ENCODE measurements at places on chromosomes 11 and 22.

GRCh38 chr11:35141071-35141470 lies 2.1 kb downstream of the CD44 start:
- no peak for DNase-seq

DNA sequence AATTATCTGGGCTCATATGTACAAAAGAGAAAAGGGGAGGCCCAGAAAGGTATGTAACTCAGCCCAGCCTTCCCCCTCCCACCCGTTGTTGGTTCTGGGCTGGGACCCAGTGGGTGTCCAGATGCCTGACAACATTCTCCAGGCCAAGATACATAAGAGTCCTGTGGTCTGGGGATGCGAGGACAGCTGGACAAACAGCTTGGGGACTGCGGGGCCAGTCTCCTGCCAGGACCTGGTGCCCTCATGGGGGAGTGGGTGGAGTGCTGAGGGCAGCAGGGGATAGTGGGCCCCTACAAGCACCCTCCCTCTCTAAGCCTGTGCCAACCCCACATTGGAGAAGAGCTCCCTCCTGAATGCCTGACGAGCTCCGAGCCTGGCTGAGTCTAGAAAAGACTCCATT lies 3.5 kb upstream of the SLC22A6 start:
- DNase-seq, result no peak

DNA sequence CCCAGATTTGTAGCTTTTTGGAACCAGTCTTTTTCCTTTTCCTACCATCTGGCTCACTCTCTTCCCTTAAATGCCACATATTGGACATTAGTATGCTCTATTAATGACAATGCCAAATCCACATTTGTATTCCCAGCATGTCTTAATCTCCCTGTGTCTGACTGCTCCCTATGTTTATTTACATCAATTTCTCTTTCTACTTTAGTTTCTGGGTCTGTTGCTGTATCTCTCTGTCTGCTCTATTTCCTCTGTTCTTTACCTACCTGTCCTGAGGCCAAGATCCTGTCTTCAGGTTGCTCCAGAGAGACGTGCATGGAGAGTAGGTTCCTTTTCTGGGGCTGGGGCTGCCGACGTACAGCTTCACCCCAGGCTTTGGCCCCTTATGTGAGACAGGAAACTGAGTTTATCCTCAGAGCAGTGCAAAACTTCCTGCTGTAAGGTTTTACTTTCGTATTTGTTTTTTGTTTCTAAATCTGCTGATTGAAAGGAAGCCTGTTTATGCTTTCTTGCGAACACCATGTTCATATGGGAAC lies 25.6 kb downstream of the OR2AG2 start:
- DNase-seq, result peak; percentile 15

GRCh38 chr22:47629791-47630655 lies 867.6 kb downstream of the TBC1D22A start:
- no peak for DNase-seq

DNA sequence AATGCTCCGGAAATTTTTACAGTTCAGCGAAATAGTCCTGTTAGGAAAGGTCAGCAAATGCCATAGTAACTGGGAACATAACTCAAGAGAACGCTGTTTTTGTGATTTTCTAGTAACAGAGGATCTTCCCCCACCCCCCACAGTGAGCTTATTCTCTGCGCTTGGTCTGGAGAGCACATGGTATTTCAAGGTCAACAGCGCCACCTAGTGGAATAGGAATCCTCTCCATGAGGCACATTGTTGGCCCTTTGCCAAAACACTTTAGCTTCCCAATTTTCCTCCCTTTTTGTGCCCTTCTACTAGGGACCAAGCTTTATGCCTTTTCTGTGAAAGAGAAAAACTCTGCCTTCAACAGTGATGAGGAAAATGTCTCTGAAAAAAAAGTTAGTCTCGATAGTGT lies 13.2 kb upstream of the OR4C12 start:
- no peak for DNase-seq

DNA sequence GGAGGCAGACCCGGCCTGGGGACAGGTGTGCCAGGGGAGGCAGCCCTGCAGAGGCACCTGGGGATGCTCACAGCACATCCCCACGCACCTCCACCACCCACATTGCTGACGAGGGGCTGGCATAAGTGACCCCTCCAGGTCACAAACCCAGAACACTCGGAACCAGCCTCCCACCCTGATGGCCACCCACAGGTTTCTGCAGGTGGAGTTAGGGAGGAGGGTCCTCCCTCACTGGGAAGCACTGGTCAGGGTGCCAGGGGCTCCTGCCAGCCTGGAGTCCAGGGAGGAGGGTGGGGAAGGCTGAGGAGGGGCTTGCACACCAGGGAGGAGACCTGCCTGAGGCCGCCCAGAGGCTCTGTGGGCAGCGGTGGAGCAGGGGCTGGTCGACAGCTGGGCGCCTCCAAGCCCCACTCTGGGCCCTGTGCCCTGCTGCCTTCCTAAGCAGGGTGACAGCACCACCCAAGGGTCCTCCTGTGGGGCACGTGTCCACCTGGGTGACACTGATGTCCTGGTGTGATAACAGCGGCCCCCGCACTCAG lies 51.0 kb upstream of the CARS1 start:
- no peak for DNase-seq

- DNase-seq, result no peak
Observed at GRCh38 chr11:65254724-65255123, 7.0 kb upstream of the POLA2 start.

- no peak for DNase-seq
Observed at GRCh38 chr22:30167296-30167695, 79.3 kb downstream of the LIF start.

GRCh38 chr11:47918882-47919495 lies 61.4 kb upstream of the PTPRJ start:
- DNase-seq, result no peak

DNA sequence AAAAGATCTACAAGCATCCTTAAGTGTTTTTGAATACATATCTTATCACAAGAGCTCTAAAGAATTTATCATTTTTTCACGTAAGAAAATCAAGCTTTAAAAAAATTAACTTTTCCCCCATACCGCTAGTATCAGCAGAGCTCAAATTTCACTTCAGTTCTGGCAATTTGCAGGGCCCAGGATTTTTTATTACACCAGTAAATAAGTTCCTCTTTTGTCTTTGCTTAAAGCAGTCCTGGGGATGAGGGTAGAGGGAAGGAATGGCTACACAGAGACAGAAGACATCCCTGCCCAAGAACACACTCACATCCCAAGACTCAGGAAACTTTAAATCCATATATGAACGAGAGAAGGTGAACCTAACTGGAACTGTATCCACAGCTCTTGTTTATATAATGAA lies 22.6 kb upstream of the SORL1 start:
- no peak for DNase-seq

- no peak for DNase-seq
Observed at GRCh38 chr11:2559527-2560311, 114.9 kb downstream of the KCNQ1 start.

- no peak for DNase-seq
Observed at GRCh38 chr22:43260331-43261231, 73.6 kb upstream of the TTLL12 start.

DNA sequence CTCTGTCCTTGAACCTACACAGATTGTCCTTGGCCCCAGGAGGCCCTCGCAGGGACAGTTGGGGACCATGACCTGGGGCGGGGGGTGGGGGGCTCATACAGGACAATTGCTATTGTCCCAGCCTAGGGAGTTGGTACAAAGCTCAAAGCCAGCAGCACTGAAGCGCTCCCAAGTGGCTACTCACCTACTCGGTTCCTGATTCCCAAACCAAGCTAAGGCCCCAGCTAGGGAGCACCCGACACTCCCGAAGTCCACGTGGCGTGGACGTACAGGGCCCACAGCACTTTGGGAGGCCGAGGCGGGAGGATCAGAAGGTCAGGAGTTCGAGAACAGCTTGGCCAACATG lies 80.6 kb downstream of the CELSR1 start:
- no peak for DNase-seq

GRCh38 chr11:17460406-17460805 lies 16.2 kb downstream of the ABCC8 start:
- DNase-seq, result no peak

- no peak for DNase-seq
Observed at GRCh38 chr11:46942172-46942571, 5.6 kb downstream of the CSTPP1 start.

- no peak for DNase-seq
Observed at GRCh38 chr11:6390718-6391469, 620 bp downstream of the SMPD1 start.

All from muscle of arm (tissue), 14 donors.